ENCODE measurements at places on chromosomes 12 and 14. TPM values are rescaled to one million over a fixed set of nuclear protein-coding genes. Genes with fewer than 3 reads are reported as not detected.

Gene OR4K13
- total RNA-seq: not detected

DNA sequence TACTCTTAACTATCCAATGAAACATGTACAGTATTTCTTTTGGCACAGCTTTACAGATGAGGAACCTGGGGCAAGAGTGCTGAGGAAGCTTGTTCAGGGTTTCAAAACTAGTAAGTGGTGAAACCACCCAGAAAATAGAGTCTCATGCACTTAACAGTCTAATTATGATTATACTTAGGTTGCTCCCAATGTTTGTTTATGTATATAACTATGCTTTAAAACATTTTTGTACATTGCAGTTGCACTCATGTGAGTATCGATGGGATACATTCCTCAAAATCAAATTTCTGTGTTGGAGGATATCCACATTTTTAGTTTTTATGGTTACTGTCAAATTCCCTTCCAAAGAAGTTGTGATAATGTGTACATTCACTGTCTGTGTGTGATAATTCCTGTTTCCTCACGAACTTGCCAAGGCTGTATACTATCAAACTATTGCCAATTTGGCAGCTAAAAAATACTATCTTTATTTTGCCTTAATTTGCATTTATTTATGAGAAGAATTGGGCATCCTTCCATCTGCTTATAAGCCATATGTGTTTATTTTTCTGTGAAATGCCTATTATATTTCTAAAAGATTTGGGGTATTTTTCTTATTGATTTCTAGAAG, 143.9 kb upstream of the SSTR1 start:
- H3K27ac ChIP-seq: no peak overlapping the region
- H3K36me3 ChIP-seq: no peaks in the 10 kb centered on the region
- no peak for DNase-seq
- no peaks in the 10 kb centered on the region for H3K4me1 ChIP-seq

- no peak for DNase-seq
- no peaks in the 10 kb centered on the region for H3K36me3 ChIP-seq
- no peaks in the 10 kb centered on the region for H3K27me3 ChIP-seq
- no peak overlapping the region for H3K27ac ChIP-seq
- no peaks in the 10 kb centered on the region for H3K4me1 ChIP-seq
Measured at GRCh38 chr12:109590566-109590965, 17.0 kb downstream of the MVK start.

- H3K36me3 ChIP-seq: peaks cover 19% of the 10 kb centered on the region
- no peak overlapping the region for H3K4me3 ChIP-seq
- H3K4me1 ChIP-seq: no peaks in the 10 kb centered on the region
- no peaks in the 10 kb centered on the region for H3K27me3 ChIP-seq
Measured at GRCh38 chr14:58362798-58363412, 32.8 kb upstream of the TOMM20L start.

- H3K4me1 ChIP-seq: peaks cover 4% of the 10 kb centered on the region
- H3K4me3 ChIP-seq: no peak overlapping the region
- DNase-seq: no peak
- no peaks in the 10 kb centered on the region for H3K36me3 ChIP-seq
Measured at GRCh38 chr14:65476942-65477318, 64.4 kb downstream of the FUT8 start.

DNA sequence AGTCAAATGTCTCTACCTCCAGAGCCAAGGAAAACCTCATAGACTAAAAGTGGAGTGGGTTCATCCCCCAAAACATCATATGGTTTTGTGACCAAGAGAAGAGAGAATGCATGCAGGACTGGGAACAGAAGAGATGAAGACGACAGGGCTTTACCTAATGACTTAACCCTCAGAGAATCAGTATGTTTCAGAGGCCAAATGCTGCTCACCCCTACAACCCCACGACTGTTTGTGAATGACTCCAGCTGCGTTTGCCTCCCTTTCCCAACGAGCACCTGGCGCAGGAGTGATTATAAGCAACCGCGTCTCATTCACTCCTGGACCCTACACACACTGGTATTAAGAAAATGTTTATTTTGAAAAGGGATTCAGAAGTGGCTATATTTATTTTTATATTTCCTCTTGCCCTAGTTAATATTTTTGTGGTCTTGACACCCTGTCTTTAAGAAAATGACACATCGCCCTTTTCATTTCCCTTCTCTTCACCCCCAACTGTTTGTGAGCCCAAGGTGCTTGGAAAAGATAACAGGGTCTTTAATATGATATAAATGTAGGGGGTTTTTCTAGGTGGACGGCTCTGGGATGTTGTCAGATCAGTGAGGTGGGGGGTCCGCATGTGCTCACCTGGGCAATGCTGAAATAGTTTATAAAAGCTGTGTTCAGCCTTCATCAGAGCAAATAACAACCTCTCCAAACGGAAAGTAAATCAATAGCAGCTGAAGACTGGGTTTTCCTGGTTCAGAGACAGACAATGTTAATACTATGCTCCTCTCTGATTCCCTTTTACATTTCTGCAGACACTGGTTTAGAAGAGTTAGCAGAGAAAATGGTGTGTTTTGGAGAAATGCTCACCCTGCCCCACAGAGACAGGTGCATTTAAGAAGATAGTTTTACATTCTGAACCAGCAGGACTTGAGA, 77.7 kb downstream of the SLC15A4 start:
- DNase-seq: no peak
- H3K36me3 ChIP-seq: no peaks in the 10 kb centered on the region
- no peaks in the 10 kb centered on the region for H3K4me1 ChIP-seq
- no peak overlapping the region for H3K27ac ChIP-seq
- H3K27me3 ChIP-seq: peaks cover 4% of the 10 kb centered on the region

DNA sequence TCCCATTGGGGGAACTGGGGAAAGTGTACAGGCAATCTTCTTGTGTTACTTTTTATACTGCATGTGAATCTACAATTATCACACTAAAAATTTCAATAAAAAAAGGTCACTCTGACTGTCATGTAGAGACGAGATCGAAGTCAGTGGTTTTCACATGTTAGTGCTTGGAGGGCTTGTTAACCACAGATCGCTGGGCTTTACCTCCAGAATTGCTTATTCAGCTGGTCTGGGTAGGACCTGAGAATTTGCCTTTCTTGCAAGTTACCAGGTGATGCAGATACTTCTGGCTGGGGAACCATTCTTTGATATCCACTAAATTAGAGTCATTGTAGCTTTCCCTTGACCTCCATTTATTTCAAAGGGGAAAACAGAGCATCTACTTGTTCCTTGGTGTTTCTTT, 62.8 kb upstream of the SLC38A4 start:
- no peaks in the 10 kb centered on the region for H3K27me3 ChIP-seq
- H3K4me3 ChIP-seq: no peak overlapping the region
- no peaks in the 10 kb centered on the region for H3K4me1 ChIP-seq
- DNase-seq: no peak

DNA sequence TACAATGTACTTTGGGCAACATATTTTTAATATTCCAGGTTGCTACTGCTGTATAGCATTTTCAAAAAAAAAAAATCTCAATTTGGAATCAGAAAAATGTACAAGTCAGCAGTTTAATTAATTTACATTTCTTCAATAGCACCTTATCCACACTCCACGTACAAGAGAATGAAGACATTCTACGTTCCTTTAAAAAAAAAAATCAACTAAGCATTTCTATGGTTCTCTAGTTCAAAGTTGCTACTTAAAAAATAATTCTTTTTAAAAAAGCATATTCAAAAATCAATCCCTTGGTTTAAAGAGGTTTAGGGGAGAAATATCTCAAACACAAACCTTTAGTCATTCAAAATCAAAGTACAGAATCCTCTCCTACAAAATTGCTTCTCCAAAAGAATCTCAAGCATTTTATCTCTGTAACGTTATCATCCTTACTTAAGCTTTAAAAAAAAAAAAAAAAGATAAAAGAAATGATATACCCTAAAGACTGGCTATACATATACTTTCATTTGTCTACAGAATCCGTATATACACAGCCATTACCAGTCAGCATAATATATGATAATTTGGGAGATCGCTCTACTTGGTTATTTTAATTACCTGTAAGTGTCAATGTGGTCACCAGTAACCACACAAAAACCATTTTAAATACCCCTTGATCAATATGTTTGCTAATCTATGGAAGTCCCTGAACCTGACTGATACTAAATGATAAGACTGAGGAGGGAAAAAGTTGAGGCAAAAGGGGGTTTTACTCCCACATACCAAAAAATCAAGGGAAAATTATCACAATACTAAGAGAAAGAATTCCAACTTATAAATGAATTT, 2.7 kb downstream of the MED13L start:
- no peaks in the 10 kb centered on the region for H3K36me3 ChIP-seq
- H3K4me3 ChIP-seq: no peak overlapping the region
- no peak overlapping the region for H3K27ac ChIP-seq
- H3K27me3 ChIP-seq: no peaks in the 10 kb centered on the region

GRCh38 chr12:109247831-109248654, 61.0 kb downstream of the FOXN4 start:
- no peak overlapping the region for H3K27ac ChIP-seq
- H3K4me3 ChIP-seq: no peak overlapping the region
- H3K36me3 ChIP-seq: no peaks in the 10 kb centered on the region
- H3K27me3 ChIP-seq: no peaks in the 10 kb centered on the region

DNA sequence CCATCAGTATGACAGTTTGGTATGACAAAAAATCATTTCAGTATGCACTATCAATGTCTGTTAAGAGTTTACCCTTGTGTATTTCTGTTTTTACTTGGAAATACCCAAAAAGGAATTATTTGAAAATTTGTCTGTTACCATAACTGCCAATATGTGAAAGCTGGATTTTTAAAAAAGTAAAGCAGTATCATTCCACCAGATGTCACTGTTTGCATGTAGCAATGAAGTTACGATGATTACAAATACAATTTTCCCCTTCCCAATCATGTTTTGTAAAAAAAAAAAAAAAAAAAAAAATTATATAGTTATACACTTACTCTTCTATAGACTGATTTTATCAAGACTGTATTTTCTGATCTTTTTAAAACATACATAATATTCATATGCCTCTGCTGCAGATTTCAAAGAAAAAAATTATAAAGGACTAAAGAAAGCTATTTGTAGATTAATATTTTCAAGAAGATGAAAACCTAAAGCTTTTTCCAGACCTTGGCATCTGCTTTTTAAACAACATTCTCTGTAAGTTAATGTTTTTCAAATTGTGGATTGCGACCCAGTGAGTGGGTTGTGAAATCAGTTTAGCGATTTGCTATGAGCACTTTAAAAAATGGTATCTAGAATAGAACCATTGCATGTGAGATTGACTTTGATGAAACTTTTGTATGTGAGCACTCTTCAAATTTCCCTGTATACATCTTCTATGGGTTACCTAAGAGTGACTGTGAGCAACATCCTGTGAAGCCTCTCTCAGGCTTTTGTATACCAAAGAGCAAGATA, 114.2 kb downstream of the TTC6 start:
- no peaks in the 10 kb centered on the region for H3K4me1 ChIP-seq
- no peaks in the 10 kb centered on the region for H3K27me3 ChIP-seq
- no peak for DNase-seq

- H3K36me3 ChIP-seq: no peaks in the 10 kb centered on the region
- no peak overlapping the region for H3K27ac ChIP-seq
- peak; percentile 6 for DNase-seq
- H3K27me3 ChIP-seq: no peaks in the 10 kb centered on the region
- H3K4me3 ChIP-seq: no peak overlapping the region
- H3K4me1 ChIP-seq: peaks cover 5% of the 10 kb centered on the region
Measured at GRCh38 chr12:38903596-38903995, 1.8 kb downstream of the CPNE8 start.

DNA sequence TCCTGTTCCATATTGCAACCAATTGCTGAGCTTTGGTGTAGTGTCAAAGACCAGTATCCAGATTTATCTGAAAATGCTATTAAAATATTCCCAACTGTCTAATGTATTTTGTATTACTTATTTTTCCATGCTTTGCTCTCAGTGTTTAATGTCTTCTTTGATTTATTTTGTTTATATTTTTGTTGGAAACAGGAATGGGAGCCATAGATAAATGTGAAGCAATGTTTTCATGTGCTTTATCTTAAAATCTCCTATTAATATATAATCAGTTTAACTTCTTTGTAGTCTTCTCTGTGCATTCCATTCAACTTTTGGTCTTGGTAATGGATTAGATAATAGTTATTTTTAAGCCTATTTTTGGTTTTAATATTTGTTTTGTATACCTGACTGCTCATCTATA, 8.8 kb downstream of the RAP1B start:
- no peaks in the 10 kb centered on the region for H3K36me3 ChIP-seq
- H3K4me3 ChIP-seq: no peak overlapping the region
- no peak for DNase-seq
- peaks cover 75% of the 10 kb centered on the region for H3K4me1 ChIP-seq
- no peaks in the 10 kb centered on the region for H3K27me3 ChIP-seq

DNA sequence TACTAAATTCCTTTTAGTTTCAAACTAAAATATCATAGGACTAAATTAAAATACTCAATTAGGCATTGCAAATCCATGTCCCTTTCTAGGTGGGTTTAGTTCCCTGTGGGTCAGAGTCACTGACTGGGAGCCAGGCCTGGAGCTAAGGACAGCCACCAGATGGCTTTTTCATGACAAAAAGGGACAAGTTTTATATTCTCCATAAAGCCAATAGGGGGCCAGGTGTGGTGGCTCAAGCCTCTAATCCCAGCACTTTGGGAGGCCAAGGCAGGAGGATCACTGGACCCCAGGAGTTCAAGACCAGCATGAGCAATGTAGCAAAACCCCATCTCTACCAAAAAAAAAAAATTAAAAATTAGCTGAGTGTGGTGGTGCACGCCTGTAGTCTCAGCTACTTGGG, 35.4 kb upstream of the EIF5 start:
- H3K27ac ChIP-seq: no peak overlapping the region
- no peaks in the 10 kb centered on the region for H3K36me3 ChIP-seq
- H3K27me3 ChIP-seq: no peaks in the 10 kb centered on the region
- H3K4me3 ChIP-seq: no peak overlapping the region
- H3K4me1 ChIP-seq: no peaks in the 10 kb centered on the region

GRCh38 chr14:64974563-64974962, 2.4 kb upstream of the RAB15 start:
- peaks cover 17% of the 10 kb centered on the region for H3K27me3 ChIP-seq
- DNase-seq: no peak
- no peaks in the 10 kb centered on the region for H3K36me3 ChIP-seq

GRCh38 chr12:93197067-93197593, 180.6 kb upstream of the NUDT4 start:
- H3K4me1 ChIP-seq: no peaks in the 10 kb centered on the region
- H3K27ac ChIP-seq: no peak overlapping the region
- H3K27me3 ChIP-seq: no peaks in the 10 kb centered on the region

DNA sequence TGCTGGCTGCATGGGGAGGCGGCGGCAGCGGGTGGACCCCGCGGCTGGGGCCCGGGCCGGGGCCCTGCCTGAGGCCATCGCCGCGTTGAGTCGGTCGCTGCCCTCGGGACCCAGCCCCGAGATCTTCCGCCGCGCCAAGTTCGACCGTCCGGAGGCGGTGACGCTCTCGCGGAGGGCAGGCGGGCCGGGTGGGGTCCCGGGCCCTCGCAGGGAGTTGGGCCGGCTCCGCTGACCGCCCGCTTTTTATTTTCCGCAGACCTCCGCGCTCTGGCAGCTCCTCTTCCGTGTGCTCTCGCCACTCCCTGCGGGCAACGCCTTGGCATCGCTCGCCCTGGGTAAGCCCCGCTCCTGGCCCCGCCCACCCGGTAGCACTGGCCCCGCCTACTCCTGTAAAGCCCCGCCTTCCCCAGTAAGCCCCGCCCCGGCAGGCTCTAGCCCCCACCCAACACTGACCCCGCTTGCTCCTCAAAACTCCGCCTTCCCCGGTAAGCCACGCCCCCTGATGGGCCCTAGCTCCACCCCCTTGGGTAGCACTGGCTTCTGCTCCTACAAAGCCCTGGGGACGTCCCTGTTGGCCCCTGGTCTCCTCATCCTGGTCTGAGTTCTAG, 424 bp downstream of the TEDC1 start:
- peak; percentile 88 for DNase-seq
- no peaks in the 10 kb centered on the region for H3K27me3 ChIP-seq
- H3K4me3 ChIP-seq: peak overlapping the region; percentile 61
- H3K27ac ChIP-seq: peak overlapping the region; percentile 80
- H3K4me1 ChIP-seq: peaks cover 29% of the 10 kb centered on the region

GRCh38 chr12:29204521-29204920, 55.4 kb downstream of the FAR2 start:
- no peaks in the 10 kb centered on the region for H3K4me1 ChIP-seq
- H3K27me3 ChIP-seq: no peaks in the 10 kb centered on the region
- H3K36me3 ChIP-seq: no peaks in the 10 kb centered on the region
- H3K27ac ChIP-seq: no peak overlapping the region
- DNase-seq: no peak

Data from B cell (primary cell).